Suprapubic skin (tissue), 4 donors: ENCODE measurements at places on chromosomes 4 and X.

GRCh38 chrX:6693051-6693450, 158.1 kb upstream of the VCX3A start:
- H3K36me3 ChIP-seq: no peaks in the 10 kb centered on the region
- DNase-seq: no peak
- no peaks in the 10 kb centered on the region for H3K4me1 ChIP-seq
- no peak overlapping the region for H3K4me3 ChIP-seq
- H3K27me3 ChIP-seq: no peaks in the 10 kb centered on the region

GRCh38 chrX:121146059-121146628, 98.7 kb downstream of the GLUD2 start:
- H3K27me3 ChIP-seq: no peaks in the 10 kb centered on the region
- no peak overlapping the region for H3K27ac ChIP-seq
- DNase-seq: no peak
- H3K4me3 ChIP-seq: no peak overlapping the region
- H3K36me3 ChIP-seq: no peaks in the 10 kb centered on the region

DNA sequence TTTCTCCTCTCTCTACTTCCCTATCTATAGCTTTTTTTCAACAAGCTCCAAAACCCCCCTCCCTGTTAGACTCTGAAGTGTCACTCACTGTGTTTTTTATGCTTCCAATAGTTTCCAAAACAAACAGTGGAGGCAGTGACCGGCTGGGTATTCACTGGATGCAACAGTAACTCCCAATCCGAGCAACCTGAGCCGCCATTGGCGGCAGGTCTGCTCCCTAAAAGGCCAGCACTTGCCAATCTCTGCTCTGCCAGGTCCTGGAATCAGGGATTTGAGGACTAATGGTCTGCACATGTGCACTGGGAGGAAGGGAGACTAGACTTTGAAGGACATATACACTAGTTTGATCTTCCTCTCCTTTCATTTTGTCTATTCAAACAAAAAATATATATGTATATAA, 7.1 kb downstream of the TBX22 start:
- no peaks in the 10 kb centered on the region for H3K36me3 ChIP-seq
- no peak for DNase-seq
- no peaks in the 10 kb centered on the region for H3K4me1 ChIP-seq
- H3K4me3 ChIP-seq: no peak overlapping the region
- H3K27ac ChIP-seq: no peak overlapping the region

DNA sequence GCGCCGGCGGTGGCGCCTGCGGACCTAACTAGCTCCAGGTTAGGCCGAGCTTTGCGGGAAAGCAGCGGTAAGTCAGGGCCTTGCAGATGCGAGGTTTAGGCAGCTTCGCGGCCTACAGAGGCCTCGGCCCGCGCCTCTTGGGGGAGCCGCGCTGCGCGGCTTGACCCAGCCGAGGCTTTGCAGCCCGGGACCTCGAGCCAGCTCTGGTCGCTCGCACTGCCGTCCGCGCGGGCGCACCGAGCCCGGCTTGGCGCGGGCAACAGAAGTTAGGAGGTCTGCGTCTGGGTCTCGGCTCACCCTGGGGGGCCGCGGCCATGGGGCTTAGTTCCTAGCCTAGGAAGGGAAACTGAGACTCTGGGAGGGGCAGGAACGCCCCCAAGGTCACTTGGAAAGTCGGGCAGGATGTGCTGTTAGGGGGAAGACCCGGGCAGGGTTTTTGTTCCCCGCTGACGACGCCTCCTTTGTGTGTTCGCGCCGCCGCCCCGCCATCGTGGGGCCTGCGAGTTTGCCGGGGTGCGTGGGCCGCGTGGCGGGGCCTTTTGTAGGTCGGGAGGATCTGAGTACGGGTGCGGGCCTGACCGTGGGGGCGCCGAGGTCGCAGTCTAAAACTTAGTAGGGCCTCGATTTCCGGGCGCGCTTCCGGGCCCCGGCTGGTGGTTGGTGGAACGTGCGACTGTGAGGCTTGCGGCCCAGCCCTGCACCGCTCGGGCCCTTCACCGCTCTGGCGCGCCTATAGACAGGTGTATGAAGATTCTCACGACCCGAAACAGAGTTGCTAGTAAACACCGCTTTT, 482 bp downstream of the RNF4 start:
- no peaks in the 10 kb centered on the region for H3K27me3 ChIP-seq
- peak overlapping the region; percentile 94 for H3K27ac ChIP-seq
- peaks cover 29% of the 10 kb centered on the region for H3K4me1 ChIP-seq
- peaks cover 14% of the 10 kb centered on the region for H3K36me3 ChIP-seq
- peak overlapping the region; percentile 99 for H3K4me3 ChIP-seq
- DNase-seq: no peak

- no peak for DNase-seq
- H3K4me3 ChIP-seq: no peak overlapping the region
- H3K27ac ChIP-seq: no peak overlapping the region
- no peaks in the 10 kb centered on the region for H3K36me3 ChIP-seq
- H3K27me3 ChIP-seq: no peaks in the 10 kb centered on the region
Measured at GRCh38 chrX:38626296-38626695, 65.0 kb downstream of the TSPAN7 start.

DNA sequence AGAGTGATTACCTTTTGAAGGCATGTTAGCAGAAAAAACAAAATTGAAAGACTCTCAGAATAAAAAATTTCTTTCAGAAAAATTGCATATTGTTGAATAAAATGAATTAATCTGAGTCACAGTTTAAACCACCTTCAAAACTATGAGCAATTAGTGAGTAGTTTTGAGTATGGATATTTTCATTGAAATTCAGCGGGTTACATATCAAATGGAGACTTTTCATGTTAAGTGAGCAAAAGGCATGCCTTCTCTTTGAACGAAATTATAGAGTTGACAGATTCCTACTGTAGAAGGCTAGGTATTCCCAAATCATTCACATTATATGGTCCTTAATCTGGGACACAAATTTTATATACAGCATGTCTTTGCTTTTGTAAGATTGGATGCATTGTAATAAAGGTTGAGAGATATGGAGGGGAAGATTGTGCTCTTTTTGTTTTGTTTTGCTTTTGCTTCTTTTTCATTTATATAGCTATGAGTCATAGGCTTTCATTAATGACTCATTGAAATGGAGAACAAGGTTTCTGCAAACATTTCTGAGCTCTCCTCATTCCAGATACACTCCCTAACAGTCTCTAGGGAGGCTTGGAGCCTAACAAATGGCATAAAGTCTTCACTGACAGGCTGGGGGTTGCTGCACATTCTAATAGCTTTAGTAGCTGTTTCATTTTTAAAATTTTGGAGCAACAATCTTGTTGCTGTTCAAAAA, 21.6 kb downstream of the PCDH18 start:
- no peaks in the 10 kb centered on the region for H3K27me3 ChIP-seq
- H3K36me3 ChIP-seq: no peaks in the 10 kb centered on the region
- H3K27ac ChIP-seq: peak overlapping the region; percentile 22

GRCh38 chr4:18042754-18043153, 21.2 kb upstream of the LCORL start:
- H3K4me3 ChIP-seq: no peak overlapping the region
- no peaks in the 10 kb centered on the region for H3K4me1 ChIP-seq
- no peaks in the 10 kb centered on the region for H3K27me3 ChIP-seq

DNA sequence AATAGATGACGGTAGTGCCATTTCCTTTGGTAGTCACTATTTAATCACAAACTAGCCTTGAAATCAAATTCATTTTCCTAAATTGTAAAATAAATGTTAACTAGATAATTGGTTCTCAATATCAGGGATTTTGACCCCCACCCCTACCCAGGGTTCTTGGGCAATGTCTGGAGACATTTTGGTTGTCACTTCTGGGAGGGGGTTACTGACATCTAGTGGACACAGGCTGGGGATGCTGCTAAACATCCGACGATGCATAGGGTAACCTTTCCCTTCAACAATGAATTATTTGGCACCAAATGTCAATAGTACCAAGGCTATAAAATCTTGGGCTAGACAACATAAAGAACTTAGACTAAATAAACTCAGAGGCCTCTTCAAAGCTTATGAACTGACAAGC, 285.8 kb upstream of the TRPC5 start:
- no peak for DNase-seq
- no peaks in the 10 kb centered on the region for H3K27me3 ChIP-seq
- H3K27ac ChIP-seq: no peak overlapping the region
- H3K4me1 ChIP-seq: no peaks in the 10 kb centered on the region
- H3K4me3 ChIP-seq: no peak overlapping the region
- no peaks in the 10 kb centered on the region for H3K36me3 ChIP-seq

DNA sequence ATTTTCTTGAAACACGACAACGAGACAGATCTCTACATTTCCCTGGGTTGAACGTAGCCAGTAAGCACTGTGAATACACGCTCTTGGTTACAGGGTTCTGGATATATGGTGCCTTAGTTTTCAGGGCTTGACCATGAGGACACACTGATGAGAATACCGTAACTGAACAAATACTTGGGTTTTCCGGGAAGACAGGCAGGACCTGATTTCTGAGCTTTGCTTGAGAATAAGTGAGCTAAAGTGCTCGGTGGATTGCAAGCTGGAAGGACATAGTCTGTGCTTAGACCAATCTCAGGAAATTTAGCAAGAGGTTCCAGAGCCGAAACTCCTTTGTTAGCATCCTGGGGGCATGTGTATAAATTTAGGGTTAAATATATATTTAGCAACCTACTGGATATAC, 876 bp upstream of the TACR3 start:
- H3K36me3 ChIP-seq: no peaks in the 10 kb centered on the region
- peaks cover 12% of the 10 kb centered on the region for H3K4me1 ChIP-seq
- H3K4me3 ChIP-seq: no peak overlapping the region
